Activated CD4-positive, alpha-beta T cell treated with anti-CD3 and anti-CD28 coated beads for 4 hours (primary cell): ENCODE measurements at places on chromosomes 11 and 22.
A peak's percentile ranks its signal among the peaks of the same experiment; 100 is the strongest.

DNA sequence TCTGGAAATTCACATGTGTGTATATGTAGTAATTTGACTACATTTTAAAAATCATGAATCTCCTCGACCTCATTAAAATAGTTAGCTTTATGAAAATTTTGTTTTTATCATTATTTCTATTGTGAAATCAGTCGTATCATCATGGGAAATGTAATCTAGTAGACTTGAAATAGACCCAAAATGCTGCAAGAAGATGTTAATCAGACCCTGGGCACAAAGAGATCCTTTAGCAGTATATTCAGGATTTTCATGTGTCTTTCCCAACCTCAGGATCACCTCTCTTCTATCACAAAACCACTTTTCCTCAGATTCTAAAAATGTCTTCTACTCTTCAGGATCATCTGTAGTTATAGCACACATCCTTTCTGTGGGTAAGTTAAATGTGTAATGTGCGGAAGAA, 74.9 kb upstream of the ADSL start:
- DNase-seq = no peak

- DNase-seq = no peak
These were observed 21.7 kb upstream of the GRIK4 start for GRCh38 chr11:120489799-120490198.

GRCh38 chr11:8586805-8587204, 7.2 kb downstream of the STK33 start:
- no peak for DNase-seq

DNA sequence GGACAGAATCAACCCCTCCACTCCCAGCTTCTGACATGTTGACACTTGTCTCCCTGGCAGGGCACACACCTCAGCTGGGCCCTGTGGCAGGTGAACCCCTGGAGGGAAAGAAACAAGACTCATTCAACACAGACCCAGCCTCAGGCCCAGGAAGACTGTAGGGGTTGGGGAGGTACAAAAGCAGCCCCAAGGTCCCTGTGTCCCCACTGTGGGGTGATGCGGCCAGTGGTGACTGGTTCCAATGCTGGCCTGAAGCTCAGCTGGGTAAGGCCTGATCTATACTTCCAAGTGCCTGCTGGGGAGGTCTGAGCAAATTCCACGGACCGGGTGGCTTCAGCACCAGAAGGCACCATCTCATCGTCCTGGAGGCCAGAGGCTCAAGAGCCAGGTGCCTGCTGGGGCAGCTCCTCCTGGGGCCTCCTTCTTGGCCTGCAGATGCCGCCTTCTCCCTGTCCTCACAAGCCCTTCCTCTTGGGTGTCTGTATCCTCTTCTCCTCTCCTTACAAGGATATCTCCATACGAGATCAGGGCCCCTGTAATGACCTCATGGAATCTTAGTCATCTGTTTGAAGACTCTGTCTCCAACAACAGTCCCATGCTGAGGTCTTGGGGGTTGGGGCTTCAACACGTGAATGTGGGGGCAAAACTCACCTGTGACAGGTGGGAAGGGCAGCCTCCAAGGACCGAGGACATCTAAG, 1492.1 kb downstream of the BRD1 start:
- DNase-seq = no peak

- no peak for DNase-seq
These were observed 1018.9 kb downstream of the DLG2 start for GRCh38 chr11:84607975-84608836.

DNA sequence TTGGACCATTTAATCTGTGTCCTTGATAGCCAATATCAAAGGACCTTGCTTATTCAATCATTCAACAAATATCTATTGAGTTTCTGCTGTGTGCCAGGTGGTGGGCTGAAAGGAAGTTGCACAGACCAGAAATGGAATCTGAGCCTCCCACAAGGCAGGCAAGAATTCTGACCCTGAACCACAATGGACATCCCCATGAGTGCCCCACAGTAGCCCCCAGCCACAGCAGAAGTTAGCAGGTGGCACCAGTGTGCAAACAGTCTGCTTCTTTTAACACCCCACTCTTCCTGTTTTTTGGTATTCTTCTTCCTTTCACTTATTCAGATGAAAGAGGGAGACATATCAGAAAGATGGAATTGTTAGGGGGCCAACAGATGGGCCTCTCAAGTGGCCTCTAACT, 12.2 kb upstream of the SERPING1 start:
- DNase-seq = no peak

DNA sequence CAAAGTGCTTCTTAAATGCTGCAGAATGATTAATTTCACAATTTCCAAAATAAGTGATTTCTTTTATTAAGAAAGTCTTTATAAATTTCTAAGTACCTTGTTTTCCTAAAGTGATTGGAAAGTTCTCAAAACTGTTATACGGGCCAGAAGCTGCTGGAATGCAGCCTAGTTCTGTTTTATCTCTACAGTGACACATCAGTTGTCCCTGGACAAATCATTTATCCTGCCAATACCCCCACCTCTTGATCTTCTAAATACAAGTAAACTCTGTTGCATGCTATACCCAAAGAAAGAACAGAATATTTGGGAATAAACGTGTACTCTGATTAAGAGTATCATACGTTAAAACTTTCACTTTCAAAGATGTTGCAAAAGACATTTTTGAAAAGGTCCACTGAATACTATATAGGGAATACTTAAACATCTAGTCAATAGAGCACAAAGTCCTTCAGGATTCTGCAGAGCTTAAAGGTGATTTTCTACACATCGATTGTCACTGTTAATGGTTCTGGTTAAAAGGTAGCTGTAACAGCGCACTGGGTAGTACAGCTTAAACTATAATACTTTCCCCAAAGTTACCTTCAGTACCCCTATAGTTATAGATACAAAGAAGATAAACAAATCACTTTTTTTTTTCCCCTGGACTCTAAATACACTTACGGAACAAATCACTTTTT, 92.1 kb upstream of the APOA1 start:
- DNase-seq = no peak

DNA sequence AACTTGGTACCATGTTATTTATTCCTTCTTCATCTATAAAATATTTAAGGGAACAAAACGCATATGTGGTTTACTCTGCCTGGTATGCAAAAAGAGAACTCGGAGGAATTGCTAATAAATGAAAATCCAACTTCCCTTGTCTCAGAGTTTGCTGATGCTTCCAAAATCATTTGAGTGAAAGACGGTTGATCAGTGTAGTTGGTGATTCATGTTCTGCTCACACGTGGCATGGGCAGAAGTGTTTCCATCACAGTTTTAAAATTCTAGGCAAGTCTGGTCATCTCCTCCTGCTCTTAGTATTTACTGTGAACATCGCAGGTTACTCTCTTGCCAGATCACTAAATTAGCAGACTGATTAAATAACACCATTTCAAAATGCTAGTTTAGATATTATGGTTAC, 11.9 kb upstream of the PARVB start:
- no peak for DNase-seq

DNA sequence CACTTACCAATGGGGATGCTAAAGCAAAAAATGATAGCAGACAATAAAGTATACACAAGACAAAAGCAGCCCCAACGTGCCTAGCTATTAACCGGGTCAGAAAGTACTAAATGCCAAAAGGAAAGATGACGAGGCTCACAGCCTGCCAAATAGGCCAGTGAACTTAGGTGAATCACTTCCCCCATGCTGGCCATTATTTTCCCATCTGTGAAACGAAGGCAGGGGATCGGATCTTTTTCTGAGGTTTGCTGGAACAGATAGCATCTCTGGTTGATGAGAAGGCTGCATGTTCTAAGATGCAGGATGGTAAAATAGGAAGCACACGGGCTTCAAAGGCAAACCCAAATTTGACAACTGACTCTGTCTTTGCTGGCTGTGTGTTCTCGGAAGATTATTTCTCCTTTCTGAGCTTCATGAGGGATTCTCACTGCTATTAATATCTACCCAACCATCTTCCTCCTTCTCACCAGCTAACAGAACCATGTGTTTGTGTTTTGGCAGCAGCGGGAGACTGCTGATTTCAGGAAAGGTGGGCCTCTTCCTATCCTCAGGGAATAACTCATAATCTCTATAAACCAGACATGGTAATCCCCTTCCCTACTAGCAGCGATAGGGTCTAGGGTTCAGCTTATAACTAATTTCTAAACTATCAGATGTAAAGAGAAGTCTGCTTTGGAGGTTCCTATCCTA, 390.7 kb downstream of the LARGE1 start:
- DNase-seq = no peak

- no peak for DNase-seq
These were observed 38.0 kb downstream of the EIF3F start for GRCh38 chr11:8025123-8025522.

GRCh38 chr11:44095506-44096359, at the start of gene EXT2:
TSS of gene EXT2 (plus strand) at chr11:44095678. CDS start at chr11:44107713, 12,035 bp downstream.
- peak; percentile 85 for DNase-seq

- DNase-seq = no peak
These were observed 404.5 kb downstream of the ETS1 start for GRCh38 chr11:128182844-128183243.

DNA sequence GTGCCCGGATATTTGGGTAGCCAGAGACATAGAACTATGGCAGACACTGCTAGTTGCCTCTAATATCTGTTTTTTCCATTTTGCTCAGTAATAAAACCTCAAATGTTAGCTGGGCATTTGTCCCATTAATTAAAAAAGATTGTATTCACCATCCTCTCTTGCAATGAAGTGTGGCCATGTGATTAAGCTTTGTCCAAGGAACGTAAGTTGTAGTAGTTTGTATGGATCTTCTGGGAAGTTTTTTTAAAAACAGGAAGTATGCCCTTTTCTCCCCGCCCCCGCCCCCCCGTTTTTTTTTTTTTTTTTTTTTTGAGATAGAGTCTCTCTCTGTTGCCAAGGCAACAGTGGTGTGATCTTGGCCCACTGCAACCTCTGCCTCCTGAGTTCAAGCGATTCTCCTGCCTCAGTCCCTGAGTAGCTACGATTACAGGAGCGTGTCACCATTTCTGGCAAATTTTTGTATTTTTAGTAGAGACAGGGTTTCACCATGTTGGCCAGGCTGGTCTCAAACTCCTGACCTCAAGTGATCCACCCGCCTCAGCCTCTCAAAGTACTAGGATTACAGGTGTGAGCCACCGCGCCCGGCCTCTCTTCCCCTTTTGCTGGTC, 1.7 kb upstream of the TMEM135 start:
- no peak for DNase-seq

- peak; percentile 60 for DNase-seq
These were observed 11.3 kb upstream of the MOGAT2 start for GRCh38 chr11:75706260-75706729.

GRCh38 chr11:112017538-112017937, 7.7 kb upstream of the DLAT start:
- no peak for DNase-seq

DNA sequence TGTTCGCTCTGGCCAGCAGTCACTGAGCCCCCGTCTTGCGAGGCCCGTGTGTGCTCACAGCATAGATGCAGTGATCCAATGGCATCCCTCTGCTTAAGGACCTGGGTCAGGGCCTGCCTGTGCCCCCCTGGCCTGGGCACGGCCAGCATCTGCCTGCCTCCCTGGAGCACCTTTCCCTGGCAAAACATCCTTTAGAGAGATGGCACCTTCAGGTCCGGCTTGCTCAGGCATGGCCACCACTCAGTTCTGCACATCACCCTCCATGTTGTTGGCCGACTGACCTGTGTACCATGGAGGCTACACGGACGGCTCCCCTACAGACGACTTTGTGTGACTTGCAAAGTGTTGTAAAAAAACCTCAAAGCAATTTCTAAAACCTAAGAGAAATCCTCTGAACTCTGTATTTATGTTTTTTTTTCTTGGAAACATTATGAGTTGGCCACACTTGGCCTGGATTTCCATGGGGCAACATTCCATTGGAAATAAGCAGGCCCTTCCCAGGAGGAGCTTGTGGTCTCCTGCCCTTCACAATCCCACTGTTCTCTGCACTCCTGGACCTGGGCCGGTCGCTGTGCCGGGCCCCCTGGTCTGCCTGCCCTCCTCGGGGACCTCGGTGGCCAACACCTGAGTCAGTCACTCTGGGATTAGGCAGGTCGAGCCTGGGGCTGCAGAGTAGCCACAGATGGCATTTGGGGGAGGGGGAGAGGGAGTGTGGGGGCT, 592.4 kb downstream of the TBC1D22A start:
- no peak for DNase-seq

DNA sequence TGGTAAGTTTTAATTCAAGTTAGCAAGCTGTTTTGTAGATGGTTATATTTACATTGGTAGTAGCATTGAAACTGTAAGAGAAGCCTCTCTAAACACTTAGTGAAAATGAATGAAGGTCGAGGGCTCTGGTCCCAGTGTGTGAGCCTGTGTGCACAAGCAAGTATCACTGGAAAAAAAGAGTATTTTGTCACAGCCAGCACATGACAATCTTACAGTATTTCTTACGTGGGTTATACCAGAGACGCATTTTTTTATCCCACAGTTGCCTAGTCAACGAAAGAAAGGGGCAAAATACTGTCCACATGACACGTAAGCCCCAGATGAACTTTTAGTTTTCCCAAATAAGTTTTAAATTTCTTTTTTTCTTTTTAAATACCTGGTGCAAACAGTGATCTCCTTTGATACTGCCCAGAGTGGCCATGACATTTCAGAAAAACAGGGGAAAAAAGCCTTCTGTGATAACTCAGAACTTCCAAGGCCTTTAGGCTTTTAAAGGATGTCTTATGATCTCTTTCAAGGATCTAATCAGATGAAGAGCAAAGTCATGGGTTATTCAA, 23.5 kb downstream of the RAB38 start:
- DNase-seq = no peak

DNA sequence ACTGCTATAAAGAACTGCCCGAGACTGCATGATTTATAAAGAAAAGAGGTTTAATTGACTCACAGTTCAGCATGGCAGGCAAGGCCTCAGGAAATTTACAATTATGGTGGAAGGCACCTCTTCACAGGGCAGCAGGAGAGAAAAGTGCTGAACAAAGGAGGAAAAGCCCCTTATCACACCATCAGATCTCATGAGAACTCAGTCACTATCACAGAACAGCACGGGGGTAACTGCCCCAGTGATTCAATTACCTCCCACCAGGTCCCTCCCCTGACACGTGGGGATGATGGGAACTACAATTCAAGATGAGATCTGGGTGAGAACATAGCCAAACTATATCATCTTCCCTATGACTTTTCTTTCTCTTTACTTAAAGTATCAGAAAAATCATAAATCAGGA, 104.0 kb upstream of the SYN3 start:
- no peak for DNase-seq

GRCh38 chr11:122910775-122911174, 28.2 kb downstream of the JHY start:
- no peak for DNase-seq

- no peak for DNase-seq
These were observed 100.6 kb downstream of the CSNK2A3 start for GRCh38 chr11:11252403-11252802.

DNA sequence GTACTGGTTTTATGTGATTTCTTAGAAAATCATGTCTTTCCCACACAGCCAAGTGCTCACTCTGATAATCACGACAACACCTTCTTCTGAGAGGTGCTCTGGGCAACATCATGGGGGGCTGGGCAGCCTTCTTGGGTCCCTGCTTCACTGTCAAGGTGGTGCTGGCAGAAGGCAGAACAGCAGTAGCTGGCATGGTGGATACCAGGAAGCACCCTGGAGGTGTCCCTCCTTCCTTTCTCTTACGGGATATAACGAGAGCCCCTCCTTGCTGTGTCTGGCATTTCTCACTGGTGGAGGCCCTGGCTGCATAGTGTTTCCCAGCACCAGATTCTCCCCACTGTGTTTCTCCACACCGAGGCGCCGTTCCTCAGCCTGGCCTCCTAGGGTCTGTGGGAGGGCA, 60.9 kb downstream of the SCN3B start:
- no peak for DNase-seq

GRCh38 chr22:49961005-49961600, 531 bp downstream of the PIM3 start:
- DNase-seq = peak; percentile 44

- DNase-seq = no peak
These were observed 430.3 kb downstream of the AASDHPPT start for GRCh38 chr11:106507645-106508306.

- DNase-seq = no peak
These were observed 22.9 kb upstream of the THY1 start for GRCh38 chr11:119445850-119446249.
